ENCODE measurements at places on chromosomes 6 and 20.

DNA sequence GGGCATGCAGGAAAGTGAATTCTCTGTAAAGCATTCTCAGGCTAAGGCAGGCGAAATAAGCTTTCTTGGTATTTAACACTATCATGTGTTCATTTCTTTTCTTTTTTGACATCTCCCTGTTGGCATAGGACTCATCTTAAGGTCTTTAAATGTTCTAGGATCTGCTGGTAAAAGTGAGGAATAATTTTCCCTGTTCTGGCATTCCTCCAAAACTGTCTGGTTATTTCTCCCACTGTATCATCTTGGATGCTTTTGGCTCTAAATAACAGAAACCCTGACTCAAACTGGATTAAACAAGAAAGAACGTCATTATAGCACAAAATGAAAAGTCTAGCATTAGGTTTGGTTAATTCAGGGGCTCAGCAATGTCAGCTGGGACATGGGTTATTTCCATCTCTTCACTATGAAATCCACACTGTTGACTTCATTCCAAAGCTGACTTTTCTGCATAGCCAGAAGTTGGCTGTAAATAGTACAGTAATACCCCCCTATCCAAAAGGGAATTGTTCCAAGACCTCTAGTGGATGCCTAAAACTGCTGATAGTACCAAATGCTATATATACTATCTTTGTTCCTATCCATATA, 37.9 kb upstream of the SNAP25 start:
- no peak for DNase-seq

GRCh38 chr6:52293067-52293466, 8.5 kb upstream of the MCM3 start:
- no peak for DNase-seq

GRCh38 chr20:48864738-48865318, 37.0 kb upstream of the PREX1 start:
- DNase-seq, result no peak

DNA sequence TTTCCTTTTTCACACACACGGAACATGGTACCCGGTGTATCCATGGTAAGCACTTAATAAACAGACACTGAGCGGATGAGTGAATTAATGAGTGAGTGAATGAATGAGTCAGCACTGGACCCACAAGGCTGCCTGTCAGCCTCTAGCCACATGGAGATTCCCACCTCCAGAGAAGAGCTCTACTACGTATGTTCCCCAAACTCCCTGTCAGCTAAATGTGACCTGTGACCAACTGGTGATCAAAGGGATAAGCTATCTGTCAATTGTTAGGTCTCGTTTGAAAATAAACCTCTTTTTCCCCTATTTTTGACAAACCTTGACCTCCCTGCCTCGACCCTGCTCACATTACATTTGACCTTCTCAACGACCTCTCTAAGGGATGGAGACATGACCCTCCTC, 24.5 kb upstream of the TAF8 start:
- DNase-seq, result no peak

GRCh38 chr20:31924561-31924960, 27.3 kb downstream of the PDRG1 start:
- no peak for DNase-seq

- DNase-seq, result no peak
Measured at GRCh38 chr6:168128006-168128630, 49.1 kb upstream of the FRMD1 start.

GRCh38 chr6:136611746-136612145, 61.5 kb upstream of the MAP7 start:
- no peak for DNase-seq

GRCh38 chr6:28858963-28859362, 64.8 kb downstream of the TRIM27 start:
- DNase-seq, result no peak

All from dorsolateral prefrontal cortex (tissue), 122 donors.